Brain pericyte (primary cell): ENCODE measurements at places on chromosomes 12 and 14.
A peak's percentile ranks its signal among the peaks of the same experiment; 100 is the strongest.

DNA sequence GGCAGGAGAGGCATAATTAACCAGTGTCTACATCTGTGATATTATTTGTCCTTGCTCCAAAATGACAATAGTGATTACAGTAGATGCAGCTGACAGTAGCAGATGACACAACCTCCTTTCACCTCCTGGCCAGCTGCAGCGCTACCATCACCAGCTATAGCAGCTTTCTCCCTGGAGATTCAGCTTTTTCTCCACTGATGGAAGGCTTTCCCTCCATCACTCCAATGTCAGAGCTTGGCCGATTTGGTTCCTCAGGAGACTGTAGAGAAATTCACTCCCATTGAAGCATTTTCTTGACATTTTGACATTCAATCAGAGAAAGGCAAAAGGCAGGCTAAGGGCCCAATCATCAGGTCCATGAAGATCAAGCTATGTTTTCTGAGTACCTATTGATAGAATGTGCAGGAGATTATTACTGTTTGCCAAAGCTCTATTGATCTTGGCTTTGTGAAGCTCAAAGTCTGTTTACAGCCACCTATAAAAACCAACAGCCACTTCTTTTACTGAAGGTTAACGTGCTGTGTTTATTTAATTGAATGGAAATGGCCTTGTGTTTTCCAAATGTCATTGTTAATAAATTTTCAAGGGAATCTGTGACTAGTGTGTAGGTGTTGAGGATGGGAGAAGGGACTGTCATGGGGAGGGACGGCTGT is 785.1 kb downstream of the DIO2 start:
- no peak for DNase-seq

- no peak for DNase-seq
Measured at GRCh38 chr14:89797148-89797547, 157.4 kb downstream of the EFCAB11 start.

DNA sequence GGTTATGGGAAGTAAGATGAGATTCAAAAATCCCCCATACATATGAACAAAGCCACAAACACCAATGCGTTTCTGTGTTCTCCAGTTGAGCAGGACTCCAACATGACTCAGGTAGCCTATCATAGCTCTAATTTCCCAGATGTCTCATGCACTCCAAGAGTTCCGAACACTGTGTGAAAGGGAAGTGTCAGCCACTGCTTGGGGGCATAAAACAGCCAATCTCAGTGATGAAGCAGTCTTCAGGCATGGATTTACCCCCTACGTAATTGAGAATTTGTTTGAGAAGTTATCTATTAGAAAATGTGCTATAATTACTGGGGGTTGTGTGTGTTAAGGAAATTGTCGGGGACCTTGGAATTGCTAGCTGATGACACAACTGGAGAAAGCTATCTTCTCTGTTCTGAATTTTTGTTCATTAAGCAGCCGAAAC is 153.9 kb upstream of the AVPR1A start:
- no peak for DNase-seq

GRCh38 chr12:130827432-130827831 is 11.6 kb downstream of the STX2 start:
- no peak for DNase-seq

DNA sequence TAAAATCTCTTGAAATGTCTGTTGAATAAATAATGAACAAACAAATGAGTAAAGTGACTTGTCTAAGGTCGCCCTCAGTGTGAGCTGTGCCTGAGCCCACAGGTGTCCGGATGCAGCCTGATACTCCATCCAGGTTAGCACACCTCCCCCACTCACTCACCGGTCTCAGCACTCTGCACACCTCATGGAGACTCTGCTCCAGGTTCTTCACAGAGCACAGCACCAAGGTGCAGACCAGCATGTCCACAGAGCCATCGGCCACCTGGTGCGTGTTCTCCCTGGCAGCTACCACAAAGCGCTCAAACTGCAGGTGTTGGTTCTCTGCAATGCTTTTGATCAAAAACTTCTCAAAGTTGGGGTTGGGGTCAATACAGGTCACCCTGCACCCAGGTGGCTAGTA is 4.1 kb upstream of the KRT7 start:
- no peak for DNase-seq

DNA sequence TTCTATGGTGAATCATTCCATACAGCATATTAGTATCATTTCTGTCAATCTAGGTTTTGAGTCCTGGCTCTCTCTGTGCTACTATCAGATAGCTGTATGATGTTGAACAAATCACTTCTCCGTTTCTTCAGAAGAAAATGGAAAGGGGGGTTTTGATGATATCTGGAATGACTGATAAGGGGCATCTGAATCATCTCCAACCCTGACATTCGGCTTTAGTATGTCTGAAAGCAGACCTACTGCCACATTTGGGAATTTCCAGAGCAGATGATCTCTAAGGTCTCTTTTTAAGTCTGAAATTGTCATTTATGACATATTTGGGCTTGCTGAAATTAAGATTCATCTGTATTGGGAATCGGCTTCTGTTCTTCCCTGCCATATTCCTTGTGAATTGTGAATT is 10.1 kb downstream of the MLF2 start:
- DNase-seq, result no peak

DNA sequence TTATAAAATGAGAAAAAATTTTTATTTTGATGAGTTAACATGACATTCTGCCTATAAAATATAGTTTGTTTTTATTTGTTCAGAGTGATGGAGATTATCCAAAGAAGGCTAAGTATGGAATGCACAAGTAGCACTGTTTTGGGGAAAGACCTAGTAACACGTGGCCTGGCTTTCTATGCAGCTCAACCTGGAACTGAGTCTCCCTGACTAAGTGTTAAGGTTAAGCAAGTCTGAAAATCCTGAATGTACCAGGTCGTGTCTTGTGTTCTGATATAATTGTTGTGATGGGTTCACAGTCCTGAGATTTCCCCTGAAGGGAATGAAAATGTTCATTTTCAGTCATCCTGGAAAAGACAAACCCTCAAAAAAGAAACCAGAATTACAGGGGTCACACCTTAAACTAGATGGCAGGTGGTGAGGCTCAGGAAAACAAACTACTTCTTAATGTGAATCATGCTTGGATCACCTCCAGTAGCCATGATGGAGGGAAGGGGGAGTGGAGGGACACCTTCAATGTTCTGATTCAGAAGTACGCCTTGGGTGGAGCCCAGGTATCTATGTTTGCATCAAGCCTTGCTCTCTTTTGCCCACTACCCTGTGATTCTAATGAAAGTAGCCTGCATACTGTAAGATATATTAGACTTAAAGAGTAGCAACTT is 236.8 kb downstream of the ALX1 start:
- no peak for DNase-seq

- DNase-seq, result peak; percentile 49
Measured at GRCh38 chr14:93951635-93952540, 24.5 kb downstream of the ASB2 start.

- DNase-seq, result no peak
Measured at GRCh38 chr12:64598831-64599230, 11.5 kb upstream of the RASSF3 start.

DNA sequence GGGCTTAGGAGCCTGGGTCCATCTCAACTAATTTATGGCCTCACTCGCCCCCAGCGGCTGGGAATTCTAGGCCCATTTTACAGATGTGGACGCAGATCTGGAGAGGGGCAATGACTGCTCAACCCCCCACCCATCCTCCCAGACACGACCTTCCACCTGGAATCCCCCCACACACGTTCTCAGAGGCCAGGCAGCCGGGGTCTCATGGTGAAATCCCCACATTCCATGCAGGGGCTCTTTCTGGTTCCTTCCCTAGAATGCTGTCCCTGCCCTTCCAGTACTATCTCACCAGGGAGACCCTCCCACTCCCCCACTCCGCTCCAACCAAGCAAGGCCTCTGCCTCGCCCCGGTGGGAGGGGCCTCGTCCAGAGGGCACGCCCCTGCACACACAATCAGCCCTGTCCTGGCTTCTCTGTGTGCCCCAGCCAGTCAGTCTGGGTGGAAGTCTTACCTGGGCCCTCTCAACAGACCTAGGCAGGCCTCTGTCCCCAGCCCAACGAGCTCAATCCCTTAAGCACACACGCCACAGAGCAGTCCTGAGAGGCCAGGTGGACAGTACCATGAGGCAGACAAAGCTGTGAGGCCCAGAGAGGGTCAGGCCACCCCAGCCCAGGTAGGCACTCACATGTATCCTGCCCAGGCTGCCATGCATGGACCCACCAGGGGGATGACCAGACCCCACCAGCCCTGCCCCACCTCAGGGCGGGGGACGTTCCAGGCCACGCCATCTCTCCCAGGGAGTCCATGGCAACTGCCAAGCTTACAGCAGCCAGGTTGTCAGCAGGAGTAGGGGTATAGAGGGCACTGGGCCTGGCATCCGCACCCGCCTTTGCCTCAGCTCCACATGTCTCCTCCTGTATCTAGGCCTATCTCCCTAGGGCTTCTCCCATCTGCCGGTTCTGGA is 1.3 kb upstream of the ANKRD9 start:
- no peak for DNase-seq

DNA sequence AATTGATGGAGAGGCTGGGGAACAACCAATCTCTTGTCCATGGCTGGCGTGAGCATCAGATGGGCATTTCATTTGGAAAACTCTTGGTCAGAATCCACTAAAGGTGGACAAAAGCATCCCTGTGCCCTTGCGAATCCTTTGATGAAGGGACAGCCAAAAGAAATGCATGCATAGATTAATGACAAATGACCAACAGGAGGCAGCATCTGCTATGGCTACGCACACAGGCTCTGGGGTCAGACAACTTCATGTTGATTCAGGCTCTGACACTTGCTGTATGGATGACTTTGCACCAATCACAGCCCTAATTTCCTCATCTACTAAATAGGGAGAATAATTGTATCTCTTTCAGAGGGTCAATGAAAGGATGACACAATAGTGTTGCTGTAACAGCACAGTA is 117.5 kb downstream of the ASCL4 start:
- no peak for DNase-seq

DNA sequence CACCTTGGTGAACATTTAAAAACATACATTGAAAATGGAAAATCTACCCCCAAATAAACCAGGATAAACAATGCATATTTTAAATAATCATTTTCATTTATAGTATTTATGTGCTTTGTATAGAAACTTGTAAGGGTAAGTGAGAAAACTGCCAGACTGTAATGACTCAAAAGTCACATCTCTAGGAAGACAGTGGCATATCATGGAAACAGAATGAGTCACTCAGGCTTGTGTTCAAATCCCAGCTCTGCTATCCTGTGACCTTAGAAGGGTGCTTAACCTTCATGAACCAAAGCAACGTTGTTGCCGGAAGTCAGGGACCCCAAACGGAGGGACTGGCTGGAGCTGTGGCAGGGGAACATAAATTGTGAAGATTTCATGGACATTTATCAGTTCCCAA is 142.7 kb downstream of the CEP128 start:
- no peak for DNase-seq

DNA sequence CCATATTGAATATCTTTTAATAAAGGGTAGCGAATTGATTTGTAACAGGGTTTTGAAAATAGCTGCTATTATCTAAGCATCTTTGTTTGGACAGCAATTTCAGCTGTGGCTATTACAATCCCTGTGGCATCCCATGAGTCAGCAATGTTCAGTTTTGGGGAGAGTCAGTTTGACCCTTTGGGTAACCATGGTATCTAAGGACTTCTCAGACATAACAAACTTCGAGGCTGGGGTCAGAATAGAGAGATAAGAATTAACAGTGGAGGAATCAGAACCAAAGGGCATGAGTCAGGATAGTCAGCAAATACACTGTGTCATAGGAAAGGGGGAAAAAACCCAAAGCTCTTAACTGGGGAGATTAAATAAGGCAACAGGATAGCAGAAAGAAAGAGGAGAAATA is 11.7 kb upstream of the PTHLH start:
- DNase-seq, result no peak

DNA sequence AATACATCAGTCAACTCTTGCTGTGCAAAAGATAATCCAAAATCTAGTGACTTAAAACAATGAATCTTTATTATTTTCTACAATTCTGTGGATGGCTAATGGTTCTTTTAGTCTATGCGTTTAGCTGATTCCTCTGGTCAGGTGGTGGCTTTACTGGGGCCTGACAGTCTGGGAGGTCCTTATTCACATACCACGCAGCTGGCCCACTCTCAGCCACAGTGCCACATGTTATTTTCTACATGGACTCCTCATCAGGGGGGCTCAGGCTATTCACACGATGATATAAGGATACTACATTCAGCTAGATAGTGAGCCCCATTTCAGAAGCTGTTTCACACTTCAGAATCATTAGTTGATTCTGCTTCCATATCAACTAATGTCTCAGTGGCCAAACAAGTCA is 287.5 kb upstream of the MGAT4C start:
- DNase-seq, result no peak

DNA sequence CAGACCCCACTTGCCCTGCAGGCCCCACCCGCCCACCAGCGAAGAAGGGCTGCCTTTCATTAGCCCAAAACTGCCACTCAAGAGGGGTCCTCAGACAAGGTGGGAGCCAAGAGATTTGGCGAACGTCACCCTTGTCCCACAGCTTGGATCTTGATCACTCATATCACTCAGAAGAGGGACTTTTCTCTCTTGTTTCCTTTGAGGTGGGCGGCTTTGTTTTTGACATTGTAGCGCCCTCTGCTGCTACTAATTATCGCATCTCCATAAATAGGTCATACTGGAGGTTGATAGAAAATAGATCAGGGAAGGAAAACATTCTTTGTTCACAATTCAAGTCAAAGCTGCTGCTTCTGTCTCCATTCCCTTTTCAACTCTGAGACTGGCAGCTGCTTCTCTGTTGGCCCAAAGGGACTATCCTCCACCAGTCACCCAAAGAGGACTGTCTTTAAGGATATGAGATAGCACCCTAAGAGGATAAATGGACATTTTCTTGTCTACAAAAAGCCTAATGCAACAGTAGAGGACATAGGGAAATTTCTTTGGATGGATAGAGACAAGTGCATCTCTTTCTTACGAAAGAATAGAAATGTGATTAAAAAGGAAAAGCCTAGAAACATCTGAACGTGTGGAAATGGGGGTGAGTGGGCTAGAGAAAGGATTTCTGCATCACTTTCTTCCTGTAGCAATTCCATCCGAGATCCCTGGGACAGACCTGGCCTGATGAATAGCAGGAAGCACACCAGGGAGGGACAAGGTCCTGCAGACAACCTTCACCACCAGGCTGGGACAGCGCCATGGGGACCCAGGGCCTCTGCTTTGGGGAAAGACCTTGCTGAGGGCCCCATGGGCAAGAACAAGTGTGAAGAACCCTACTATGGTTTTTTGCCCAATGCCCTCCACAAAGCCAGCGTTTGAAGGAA is 115.8 kb downstream of the DAD1 start:
- DNase-seq, result no peak

DNA sequence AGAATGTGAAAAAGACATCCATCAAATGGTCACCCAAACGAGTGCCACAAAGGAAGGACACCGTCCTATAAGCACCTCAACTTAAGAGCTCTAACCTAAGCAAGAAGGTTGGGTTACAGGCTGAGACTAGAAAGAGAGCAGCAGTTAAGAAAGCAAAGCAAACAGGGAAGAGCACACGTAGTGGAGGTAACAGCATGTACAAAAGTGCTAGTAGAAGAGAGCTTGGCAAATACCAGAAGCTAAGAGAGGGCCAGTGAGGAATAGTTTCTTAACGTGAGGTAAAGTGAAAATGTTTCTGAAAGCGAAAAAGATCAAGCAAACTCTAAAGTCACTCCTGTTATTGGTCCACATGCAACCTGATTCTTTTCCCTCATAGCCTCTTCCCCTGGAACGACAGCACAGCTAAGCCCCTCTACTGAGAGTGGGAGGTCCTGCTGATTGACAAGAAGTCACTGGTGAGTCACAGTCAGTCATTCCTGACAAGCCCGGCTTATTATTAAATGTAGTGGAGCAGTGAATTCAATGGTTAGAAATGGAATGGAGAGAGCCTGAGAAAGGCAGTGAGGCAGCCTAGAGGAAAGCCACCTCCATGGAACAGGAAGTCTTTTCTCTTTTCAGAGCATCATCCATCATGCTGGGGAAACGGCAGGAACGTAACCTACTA is 204.4 kb downstream of the SLC25A21 start:
- DNase-seq, result no peak
